ENCODE measurements at places on chromosomes 3 and 15. TPM values are rescaled to one million over a fixed set of nuclear protein-coding genes. Genes with fewer than 3 reads are reported as not detected.

DNA sequence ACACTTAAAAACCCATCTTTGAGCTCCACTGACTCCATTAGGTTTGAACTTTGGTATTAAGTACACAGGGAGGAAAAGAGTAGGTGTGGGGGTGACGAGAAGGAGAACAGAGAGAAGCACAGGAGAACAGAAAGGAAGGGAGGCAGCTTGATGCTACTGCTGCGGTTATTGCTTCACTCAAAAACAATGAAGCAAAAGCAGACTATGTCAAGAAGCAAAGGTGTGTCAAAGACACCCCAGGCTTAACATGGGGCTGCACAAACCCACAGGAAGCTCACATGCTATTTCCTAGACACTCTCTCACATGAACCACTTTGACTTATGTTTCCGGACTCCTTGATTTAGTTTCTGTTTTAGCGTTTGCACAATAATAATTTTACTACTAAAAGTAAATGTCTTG, 961.0 kb upstream of the CFAP20DC start:
- no peak for DNase-seq

DNA sequence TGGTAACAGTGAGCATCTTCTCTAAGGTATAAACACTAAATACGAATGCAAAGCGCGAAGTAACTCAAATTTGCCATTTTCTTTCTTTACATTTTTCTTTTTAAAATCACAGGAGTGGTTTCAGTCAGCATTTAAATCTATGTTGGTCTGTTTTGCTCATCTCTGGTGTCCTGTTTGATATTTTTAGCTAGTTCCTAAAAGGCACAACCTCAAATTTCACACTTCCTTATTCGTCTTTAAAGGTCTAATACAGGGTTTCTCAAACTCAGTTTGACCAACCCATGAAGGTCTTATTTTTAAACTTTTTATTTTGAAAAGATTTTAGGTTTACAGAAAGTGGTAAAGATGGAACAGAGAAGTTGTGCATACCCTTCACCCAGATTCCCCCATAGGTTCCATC, 201.1 kb downstream of the MAGI1 start:
- DNase-seq: no peak

The FBXL2 gene
- 21.7 TPM for total RNA-seq

The COL6A5 gene
- not detected for total RNA-seq

DNA sequence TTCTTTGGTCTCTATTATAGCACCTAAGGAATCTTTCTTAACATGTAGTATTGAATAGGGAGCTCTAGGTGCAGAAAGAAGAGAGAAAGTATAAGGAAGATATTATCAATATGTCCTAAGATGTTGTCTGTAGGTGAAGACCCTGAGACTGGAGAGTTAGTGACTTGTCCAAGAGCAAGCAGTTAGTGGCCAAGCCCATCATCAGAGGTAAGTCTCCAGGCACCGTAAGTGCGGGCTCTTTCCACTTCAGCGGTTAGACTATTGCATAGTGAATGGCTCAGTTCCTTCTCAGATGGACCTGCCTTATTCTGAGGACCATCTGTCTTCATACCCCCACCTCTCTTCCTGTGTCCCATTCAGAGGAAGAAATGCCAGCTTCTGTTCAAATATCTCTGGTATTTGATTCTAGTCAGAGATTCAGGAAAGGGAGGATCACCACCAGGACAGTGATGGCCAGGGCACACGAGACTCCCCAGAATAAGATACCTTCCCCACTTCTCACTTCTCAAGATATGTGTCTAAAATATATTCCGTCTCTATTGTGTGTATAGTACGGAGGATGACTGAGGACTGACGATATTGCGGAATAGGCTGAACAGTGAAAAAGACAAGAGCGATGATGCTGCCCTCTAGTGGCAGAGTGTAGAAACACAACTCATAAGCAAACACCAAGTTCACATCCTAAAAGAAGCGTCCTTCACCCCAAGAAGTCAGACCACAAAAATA, 19.1 kb upstream of the ADGRG7 start:
- DNase-seq: no peak

The CCDC54 gene
- not detected for total RNA-seq

- DNase-seq: no peak
Observed at GRCh38 chr15:60551147-60551780, 72.3 kb upstream of the ICE2 start.

DNA sequence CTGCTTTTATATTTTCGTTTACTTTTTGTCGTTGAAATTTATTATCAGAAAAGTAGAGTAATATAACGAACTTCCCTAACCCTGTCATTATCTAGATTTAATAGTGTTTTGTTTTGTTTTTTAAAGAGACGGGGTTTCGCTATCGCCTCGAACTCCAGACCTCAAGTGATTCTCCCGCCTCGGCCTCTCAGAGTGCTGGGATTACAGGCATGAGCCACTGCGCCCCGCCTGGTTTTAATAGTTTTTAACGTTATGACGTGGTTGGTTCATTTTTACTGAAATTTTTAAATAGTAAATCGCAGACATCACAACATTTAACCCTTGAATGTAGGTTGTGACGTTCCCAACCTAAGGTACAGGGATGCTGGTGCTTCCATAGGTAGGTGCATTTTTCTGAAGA, 1.0 kb downstream of the NGRN start:
- no peak for DNase-seq

GRCh38 chr3:124492824-124493223, 237.4 kb upstream of the UMPS start:
- no peak for DNase-seq

GRCh38 chr3:61608711-61609110, 47.3 kb downstream of the PTPRG start:
- no peak for DNase-seq

The PRSS50 gene
- total RNA-seq: 0.54 TPM

DNA sequence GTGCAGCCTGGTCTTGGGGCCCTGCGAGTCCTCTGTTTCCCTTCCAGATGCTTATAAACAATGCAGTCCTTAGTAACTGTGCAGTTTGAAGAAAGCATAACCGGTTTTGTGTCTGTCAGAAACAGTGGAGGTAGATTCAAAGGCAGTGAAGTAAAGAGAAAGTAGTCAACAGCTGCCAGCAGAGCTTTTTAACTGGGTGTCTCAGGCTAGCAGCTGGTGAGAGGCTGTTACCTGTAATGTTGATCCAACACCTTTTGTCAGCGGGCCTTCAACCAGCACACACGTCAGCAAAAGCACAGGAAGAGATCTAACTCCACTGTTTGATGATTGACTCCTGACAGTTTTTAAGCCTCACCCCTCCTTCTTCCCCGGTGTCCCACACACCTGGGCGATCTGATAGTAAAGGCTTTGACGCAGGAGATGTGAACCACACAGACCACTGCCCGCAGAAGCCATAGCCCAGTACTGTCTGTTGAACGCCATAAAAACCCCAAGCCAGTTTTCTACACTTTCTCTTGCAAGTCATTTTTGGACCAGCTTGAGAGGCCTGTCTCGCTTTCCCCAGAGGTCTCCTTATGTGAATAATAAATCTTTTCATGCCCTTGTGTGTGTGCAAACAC, 178.0 kb downstream of the FMN1 start:
- no peak for DNase-seq

GRCh38 chr3:78003090-78003489, 963.2 kb downstream of the ROBO2 start:
- no peak for DNase-seq

The DNAH12 gene
- total RNA-seq: 0.14 TPM

DNA sequence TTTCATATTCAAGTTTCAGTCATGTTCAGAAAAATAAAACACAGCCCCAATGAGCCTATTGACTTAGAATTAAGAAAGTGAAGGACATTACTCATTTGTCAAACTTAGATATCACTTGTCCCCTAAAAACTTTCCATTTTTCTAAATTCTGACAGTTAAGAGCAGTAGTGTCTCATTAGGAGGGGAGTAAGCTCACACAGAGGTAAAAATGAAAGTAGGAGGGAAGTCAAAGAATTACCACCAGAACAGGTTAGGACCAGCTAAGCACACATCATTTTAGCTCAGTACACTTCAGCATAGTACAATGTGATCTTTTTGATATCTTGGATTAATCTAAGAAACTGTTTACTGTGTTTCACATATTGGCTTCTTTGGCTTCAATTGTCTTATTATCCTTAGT, 64.3 kb downstream of the OSTN start:
- DNase-seq: no peak

DNA sequence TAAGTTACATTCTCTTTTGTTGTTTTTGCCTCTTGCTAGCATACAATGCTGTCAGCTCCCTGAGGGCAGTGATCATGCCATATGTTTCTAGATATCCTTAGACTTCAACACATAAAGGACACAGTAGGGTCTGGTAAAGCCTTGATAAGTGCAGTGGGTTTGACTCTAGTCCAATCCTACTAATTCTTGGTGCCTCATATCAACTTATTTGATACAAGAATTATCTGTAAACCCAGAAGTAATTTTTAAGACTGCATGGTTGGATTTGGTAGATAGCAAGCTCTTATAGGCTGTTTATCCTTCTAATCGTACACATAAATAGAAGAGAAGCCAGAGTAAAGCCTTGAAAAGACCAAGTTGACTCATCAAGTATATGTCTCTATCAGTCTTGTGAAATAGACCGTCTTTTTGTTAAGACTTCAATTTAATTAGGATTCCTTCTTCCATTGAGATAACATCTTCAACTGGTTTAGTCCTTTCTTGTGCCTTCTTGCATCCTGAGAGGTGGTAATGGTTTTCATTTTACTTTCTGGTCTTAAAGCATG, 265.6 kb upstream of the CDIN1 start:
- no peak for DNase-seq

The NEIL1 gene
- total RNA-seq: 62.3 TPM

The SCN11A gene
- total RNA-seq: not detected

The MAPKBP1 gene
- 35.8 TPM for total RNA-seq

DNA sequence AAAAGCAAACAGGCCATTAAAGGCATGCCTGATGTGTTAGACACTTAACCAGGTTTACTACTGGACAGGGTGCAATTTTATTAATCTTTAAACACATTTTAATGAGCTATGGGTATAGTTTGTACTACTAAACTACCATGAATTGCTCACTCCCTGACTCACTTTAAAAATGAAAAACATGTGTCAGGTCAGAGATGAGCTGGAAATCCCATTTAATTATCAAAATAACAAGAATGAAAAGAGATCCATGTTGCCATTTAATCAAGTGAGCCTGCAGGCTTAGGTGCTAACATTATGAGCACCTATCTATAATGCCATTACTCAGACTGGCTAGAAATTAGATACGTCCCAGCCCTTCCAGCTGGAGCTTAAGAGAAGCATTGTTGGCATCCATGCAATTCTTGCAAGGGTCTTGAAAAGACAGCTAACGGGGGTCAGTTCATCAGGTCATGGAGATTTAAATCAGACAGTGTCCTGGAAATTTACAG, 224.4 kb downstream of the THRB start:
- DNase-seq: no peak

GRCh38 chr3:53794597-53794996, 51.6 kb downstream of the CHDH start:
- DNase-seq: no peak

GRCh38 chr15:89406940-89407607, 72.5 kb upstream of the POLG start:
- DNase-seq: no peak

GRCh38 chr15:65332391-65333147, 28.1 kb downstream of the RNU5B-1 start:
- no peak for DNase-seq

- DNase-seq: no peak
Observed at GRCh38 chr15:72797834-72798233, 14.3 kb upstream of the ADPGK start.

All from thoracic aorta (tissue), 2 donors.